Kidney epithelial cell (primary cell): ENCODE measurements at places on chromosomes 16 and 17. TPM values are rescaled to one million over a fixed set of nuclear protein-coding genes. Genes with fewer than 3 reads are reported as not detected.

Gene SLC16A13
- 3.4 and 6.0 TPM in 2 replicates for total RNA-seq

DNA sequence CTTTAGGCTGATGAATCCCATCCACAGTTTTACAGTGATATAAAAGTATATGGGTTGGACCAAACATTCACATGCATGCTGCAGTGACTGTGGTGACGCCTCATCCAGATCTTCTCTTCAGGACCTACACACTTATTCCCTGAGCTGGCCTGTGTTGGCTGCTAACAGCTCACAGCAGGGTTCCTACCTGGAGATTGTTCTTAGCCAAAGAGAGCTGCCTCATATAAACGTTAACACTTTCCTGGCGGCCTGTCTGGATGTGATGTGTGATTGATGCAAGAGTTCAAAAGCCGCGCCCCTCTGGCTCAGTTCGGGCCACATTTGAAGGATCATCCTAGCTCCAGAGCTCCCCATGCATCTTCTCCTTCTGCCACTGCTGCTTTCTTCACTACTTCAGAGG lies 93.0 kb upstream of the NETO2 start:
- DNase-seq = no peak

- DNase-seq = no peak
Measured at GRCh38 chr17:65261682-65262636, 124.8 kb downstream of the RGS9 start.

- no peak for DNase-seq
Measured at GRCh38 chr16:68646953-68647659, 2.0 kb downstream of the CDH3 start.

- no peak for DNase-seq
Measured at GRCh38 chr16:83701494-83701893, 106.3 kb upstream of the HSBP1 start.

Gene MPP3
- total RNA-seq = 4.1 and 13.2 TPM in 2 replicates

GRCh38 chr16:12796498-12796897 lies 7.2 kb downstream of the CPPED1 start:
- no peak for DNase-seq

- DNase-seq = no peak
Measured at GRCh38 chr17:30296499-30297080, 4.8 kb upstream of the BLMH start.

GRCh38 chr17:62592341-62593099 lies 35.0 kb upstream of the MRC2 start:
- DNase-seq = no peak
